Mesothelial cell of epicardium (in vitro differentiated cells): ENCODE measurements at places on chromosomes 1 and 21.

- DNase-seq: no peak
These were observed 1.3 kb downstream of the GORAB start for GRCh38 chr1:170533298-170533697.

- DNase-seq: no peak
These were observed 470.1 kb upstream of the PLXNA2 start for GRCh38 chr1:208714323-208714722.

GRCh38 chr1:22751124-22751531, 40.5 kb downstream of the EPHB2 start:
- no peak for DNase-seq

GRCh38 chr1:47617381-47618221, 179.8 kb downstream of the FOXD2 start:
- no peak for DNase-seq

- no peak for DNase-seq
These were observed 32.3 kb downstream of the UBR4 start for GRCh38 chr1:19177811-19178210.
